ENCODE measurements at places on chromosomes 4 and X. TPM values are rescaled to one million over a fixed set of nuclear protein-coding genes. Genes with fewer than 3 reads are reported as not detected.

The CT45A10 gene
- not detected for total RNA-seq

The OTC gene
- total RNA-seq, result 1.7 TPM

DNA sequence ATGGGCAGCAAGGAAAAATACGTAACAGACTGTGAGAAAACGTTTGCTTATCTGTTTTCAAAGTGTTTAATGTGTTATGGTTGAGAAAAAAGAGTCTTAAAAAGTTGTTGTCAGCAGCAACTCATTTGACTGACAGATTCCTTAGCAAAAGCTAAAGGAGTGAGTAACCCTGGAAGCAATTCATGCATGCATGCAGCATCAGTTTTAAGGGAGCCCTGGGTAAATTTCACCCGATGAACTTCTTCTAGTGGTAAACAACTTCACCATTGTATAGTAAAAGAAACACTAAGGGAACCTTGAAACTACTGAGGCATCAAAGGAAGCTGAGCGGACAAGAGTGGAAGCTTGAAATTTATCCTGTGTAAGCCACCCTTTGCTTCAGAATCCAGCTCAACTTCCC, 583.2 kb upstream of the INTU start:
- H3K4me3 ChIP-seq, result no peak overlapping the region
- no peaks in the 10 kb centered on the region for H3K36me3 ChIP-seq
- H3K4me1 ChIP-seq, result no peaks in the 10 kb centered on the region
- no peak for DNase-seq
- no peak overlapping the region for H3K27ac ChIP-seq

The DUSP9 gene
- total RNA-seq, result not detected

DNA sequence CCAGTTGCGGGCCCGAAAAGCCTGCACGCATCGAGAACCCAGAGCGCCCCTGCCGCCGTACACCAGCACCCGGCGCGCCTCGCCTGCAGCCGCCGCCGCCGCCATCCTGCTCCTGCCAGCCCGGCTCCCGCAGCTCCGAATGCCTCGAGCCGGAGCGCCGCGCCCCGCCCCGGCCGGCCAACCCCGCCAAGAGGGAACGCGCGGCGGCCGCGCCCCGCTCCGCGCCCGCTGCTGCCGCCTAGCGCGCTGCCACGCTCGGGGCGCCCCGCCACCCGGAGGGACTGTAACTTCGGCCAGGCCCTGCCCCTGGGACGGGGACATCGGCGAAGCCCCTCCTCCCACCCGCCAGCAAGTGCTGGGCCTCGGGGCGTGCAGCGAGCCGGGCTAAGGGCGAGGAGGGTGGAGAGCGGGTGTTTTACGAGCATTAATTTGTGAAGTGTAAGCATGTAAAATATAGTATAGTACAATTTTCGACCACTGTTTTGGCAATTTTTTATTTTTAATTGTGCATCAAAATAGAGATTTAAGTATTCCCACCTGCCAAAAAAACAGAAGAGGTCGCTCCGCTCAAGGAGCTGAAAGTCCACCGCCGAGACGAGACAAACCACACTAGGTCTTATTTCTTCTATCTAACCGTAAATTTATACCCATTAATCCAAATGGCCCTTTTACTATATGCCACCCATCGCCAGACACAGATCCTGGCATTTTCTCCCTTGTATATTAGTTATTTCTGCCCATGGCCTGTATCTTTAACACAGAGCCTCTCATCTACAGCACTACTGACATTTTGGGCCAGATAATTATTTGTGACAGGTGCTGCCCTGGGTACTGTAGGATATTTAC, at the start of gene QDPR:
QDPR (minus strand) TSS at position 141 of the 846 bp plus-strand sequence; CDS start at position 105, 36 bp downstream.
- peaks cover 15% of the 10 kb centered on the region for H3K36me3 ChIP-seq
- H3K27ac ChIP-seq, result peak within 1 kb of the TSS; percentile 79
- DNase-seq, result peak; percentile 94
- peaks cover 24% of the 10 kb centered on the region for H3K4me1 ChIP-seq

All from upper lobe of right lung (tissue), 1 donor.